ENCODE measurements at places on chromosomes 11 and 22.

DNA sequence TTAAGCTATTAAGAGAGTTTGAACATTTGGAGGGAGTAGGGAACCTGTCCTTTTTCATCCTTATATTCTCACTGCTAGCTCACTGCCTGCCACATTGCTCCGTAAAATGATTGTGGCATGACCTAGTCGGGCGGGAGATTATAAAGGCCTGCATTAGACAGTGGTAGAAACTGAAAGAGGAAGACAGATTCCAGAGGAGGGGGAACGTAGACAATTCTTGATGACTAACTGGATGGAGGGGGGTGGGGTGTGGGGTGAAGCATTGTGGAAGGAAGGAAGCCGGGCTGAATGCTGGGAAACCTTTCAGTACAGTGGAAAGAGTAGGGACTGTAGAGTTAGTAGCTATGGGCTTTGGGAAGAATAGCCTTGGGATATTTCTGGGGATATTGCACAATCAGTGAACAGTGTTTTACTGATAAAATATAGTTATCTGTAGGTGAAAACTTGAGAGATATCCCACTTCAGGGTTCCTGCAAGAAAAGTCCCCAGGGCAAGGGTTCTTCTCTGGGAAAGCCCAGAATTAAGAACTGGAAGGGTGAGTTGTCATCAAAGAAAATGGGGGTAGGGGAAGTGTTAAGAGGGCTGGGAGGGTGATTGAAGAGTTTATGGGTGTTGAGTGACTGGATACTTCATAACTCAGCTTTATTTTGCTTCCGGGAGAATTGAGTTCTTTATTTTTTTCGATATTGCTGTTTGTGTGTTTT lies 2.1 kb downstream of the MED15 start:
- peak; percentile 96 for DNase-seq

- DNase-seq: no peak
Observed at GRCh38 chr22:41308054-41308453, 6.7 kb downstream of the ZC3H7B start.

GRCh38 chr11:121648306-121648705 lies 195.5 kb upstream of the SORL1-AS1 start:
- DNase-seq: no peak

- no peak for DNase-seq
Observed at GRCh38 chr22:46028106-46028991, 51.4 kb upstream of the WNT7B start.

- peak; percentile 29 for DNase-seq
Observed at GRCh38 chr11:74989260-74989638, 516 bp downstream of the NEU3 start.

- DNase-seq: no peak
Observed at GRCh38 chr22:27075891-27076290, 418.5 kb downstream of the MIAT start.

DNA sequence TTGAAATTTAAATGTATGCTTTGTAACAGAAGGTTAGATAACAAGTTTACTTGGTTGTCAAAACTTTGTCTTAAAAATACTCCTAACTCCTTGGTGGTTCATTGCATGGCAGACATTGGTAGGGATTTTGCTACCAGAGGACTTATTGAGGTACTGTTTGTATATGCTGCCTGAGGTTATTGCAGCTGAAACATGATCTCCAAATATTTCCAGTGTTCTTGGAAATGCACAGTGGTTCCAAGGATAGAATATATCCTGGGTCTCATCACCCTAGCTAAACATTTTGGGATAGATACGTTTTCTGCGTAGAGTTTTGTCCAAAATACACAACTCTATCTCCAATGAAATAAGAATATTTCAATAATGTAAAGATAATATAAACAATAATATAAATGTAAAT lies 109.2 kb downstream of the RAB38 start:
- no peak for DNase-seq

DNA sequence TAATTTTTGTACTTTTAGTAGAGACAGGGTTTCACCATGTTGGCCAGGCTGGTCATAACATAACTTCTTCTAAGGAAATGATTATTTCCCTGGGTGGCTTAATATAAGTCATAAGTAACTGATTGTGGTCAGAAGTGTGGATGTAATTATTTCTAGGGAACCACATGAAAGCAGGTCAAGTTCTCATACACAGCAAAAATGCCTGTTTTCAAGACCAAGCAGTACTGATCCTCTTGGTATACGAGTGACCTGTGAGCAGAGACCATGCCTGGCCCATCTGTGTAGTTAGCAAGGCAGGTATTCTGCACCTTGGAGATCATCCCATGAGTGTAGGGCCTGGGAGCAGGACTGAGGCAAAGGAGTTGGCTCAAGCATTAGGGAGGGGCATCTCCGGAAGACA lies 32.5 kb upstream of the NUCB2 start:
- DNase-seq: no peak

- DNase-seq: no peak
Observed at GRCh38 chr11:7439746-7440320, 45.5 kb upstream of the OLFML1 start.

GRCh38 chr11:1102221-1102971 lies 27.7 kb downstream of the MUC2 start:
- no peak for DNase-seq

DNA sequence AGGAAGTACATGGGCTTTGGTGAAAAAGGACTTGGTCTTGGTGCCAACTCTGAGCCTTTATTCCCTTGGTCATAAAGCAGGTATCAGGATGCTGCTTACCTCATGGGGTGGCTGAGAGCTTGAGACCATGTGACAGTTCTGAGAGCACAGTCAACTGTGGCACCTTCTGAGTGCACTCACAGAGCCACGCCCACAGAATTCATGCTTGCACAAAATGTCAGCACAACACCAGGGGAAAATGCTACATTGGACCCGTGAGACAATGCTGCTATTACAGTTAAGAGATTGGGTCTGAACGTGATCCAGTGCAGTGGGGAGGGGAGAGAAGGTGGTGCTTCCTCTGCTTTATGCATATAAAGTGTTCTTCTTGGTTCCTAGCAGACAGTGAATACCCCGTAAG lies 79.5 kb upstream of the SPON1 start:
- DNase-seq: no peak
